ENCODE measurements at places on chromosomes 3 and 15.

- H3K4me1 ChIP-seq: peaks cover 43% of the 10 kb centered on the region
- no peak overlapping the region for H3K4me3 ChIP-seq
- no peaks in the 10 kb centered on the region for H3K27me3 ChIP-seq
- no peak overlapping the region for H3K27ac ChIP-seq
- H3K36me3 ChIP-seq: peaks cover 6% of the 10 kb centered on the region
Measured at GRCh38 chr15:63819645-63820044, 14.1 kb downstream of the HERC1 start.

DNA sequence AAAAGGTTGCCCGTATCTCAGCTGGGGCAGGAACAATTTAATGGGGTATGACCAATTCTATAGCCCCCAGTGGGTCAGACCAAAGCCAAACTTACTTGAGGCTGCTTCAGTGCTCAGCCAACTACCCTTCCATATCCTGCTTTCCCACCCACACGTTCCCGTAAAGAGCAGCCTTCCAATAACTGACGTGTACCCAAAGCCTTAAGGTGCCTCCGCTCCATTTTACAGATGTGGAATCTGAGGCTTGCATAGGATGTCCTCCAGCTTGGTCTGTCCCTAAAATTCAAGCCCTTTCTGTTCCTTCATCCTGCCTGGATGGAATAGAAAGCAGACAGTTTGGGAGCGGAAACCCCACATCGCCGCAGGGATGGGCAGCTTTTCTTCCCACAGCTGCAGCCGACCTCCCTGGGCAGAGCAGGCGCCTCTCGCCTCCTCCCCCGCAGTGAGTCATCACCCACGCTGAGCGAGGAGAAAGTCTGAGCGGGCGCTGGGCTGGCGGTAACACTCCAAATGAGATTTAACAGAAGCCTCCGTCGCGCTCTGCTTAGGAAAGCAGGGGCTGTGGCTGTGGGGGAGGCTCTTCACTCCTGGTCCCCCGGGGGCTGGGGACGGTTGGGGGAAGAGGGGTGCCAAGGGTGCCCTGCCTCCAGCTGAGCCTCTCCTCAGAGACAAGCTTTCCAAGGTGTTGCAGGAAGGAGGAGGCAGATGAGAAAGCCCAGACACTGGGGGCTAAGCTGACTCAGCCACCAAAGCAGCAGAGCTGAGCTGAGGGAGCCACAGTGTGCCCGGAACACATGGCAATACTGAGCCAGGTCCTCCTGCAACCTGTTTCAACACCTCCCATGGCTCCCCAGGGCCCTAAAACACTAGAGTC lies 57.8 kb upstream of the HRH1 start:
- H3K36me3 ChIP-seq: no peaks in the 10 kb centered on the region
- peaks cover 12% of the 10 kb centered on the region for H3K4me1 ChIP-seq
- peak overlapping the region; percentile 35 for H3K4me3 ChIP-seq
- peak; percentile 22 for DNase-seq
- H3K27ac ChIP-seq: no peak overlapping the region
- H3K27me3 ChIP-seq: peaks cover 18% of the 10 kb centered on the region

GRCh38 chr3:73491287-73491662 lies 133.5 kb downstream of the PDZRN3 start:
- H3K4me3 ChIP-seq: no peak overlapping the region
- H3K27ac ChIP-seq: no peak overlapping the region
- no peak for DNase-seq
- peaks cover 3% of the 10 kb centered on the region for H3K27me3 ChIP-seq
- no peaks in the 10 kb centered on the region for H3K36me3 ChIP-seq

- no peak overlapping the region for H3K4me3 ChIP-seq
- DNase-seq: no peak
- H3K27ac ChIP-seq: no peak overlapping the region
Measured at GRCh38 chr15:78617516-78617915, 3.3 kb downstream of the CHRNA3 start.

- H3K4me3 ChIP-seq: no peak overlapping the region
- DNase-seq: no peak
Measured at GRCh38 chr15:72451224-72451623, 22.9 kb upstream of the ARIH1 start.

DNA sequence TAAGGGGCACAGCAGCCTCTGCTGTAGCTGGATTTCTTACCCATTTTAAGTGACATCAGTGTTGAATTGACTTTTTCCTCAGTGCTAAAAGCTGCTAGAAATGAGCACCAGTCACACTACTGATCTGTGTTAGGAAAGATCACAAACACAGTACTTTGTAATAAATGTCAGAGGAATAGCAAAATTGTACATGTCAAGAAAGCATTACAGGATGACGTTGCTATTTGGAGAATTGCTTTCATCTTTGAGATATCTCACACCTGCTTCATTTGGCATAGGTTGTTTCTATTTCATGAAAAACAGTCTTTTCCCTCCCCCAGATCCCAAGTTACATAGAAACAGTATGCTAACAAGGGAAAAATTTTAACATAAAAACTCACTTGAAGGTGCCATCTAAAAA lies 77.8 kb downstream of the SLC25A26 start:
- peaks cover 38% of the 10 kb centered on the region for H3K4me1 ChIP-seq
- H3K4me3 ChIP-seq: no peak overlapping the region
- no peak overlapping the region for H3K27ac ChIP-seq

DNA sequence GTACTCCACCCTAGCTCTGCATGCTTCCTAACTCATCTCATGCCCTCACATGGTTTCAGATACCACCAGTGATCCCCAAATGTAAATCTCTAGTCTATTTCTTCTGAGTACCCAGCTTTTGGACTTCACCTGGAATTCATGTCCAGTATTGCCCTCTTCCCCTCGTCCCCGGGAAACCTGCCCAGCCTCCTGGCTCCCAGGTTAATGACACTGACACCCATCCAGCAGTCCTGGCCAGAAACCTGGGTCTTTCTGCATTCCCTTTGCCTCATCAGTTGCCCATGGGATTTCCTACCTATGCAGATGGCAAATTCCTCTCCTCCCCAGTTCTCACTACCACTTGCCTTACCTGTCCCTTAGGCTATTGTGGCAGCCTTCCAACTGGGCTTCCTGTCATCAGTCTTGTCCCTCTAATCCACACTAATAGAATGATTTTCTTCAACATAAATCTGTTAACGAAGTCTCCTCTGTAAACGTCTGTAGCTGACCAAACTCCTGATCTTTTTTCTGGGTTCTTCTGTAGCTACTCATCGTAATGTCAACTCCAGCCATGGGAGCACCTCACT lies 15.3 kb upstream of the MYLK start:
- no peaks in the 10 kb centered on the region for H3K4me1 ChIP-seq
- H3K4me3 ChIP-seq: no peak overlapping the region
- H3K27ac ChIP-seq: no peak overlapping the region
- H3K27me3 ChIP-seq: peaks cover 19% of the 10 kb centered on the region
- DNase-seq: no peak

GRCh38 chr3:165523801-165524200 lies 313.4 kb downstream of the BCHE start:
- no peak for DNase-seq
- H3K36me3 ChIP-seq: no peaks in the 10 kb centered on the region
- H3K27ac ChIP-seq: no peak overlapping the region
- no peak overlapping the region for H3K4me3 ChIP-seq
- no peaks in the 10 kb centered on the region for H3K27me3 ChIP-seq

DNA sequence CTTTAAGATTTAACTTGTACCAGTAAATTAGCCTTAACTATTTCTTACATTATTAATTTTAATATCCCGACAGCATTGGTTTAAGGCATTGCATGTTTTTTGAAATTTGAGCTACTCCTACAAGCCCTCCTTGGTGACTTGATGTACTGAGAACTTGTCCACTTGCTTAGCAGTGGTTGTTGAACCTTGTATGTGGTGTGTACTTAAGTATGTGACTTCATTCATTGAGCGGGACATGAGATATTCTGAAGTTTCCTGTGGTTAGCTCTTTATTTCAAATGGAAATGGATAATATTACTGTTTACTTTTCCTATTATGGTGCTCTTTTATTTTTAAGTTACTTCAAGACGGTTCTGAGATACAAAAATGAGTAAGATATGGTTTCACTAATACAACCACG lies 3.6 kb upstream of the COL6A5 start:
- DNase-seq: no peak
- no peak overlapping the region for H3K4me3 ChIP-seq
- no peak overlapping the region for H3K27ac ChIP-seq
- no peaks in the 10 kb centered on the region for H3K36me3 ChIP-seq

DNA sequence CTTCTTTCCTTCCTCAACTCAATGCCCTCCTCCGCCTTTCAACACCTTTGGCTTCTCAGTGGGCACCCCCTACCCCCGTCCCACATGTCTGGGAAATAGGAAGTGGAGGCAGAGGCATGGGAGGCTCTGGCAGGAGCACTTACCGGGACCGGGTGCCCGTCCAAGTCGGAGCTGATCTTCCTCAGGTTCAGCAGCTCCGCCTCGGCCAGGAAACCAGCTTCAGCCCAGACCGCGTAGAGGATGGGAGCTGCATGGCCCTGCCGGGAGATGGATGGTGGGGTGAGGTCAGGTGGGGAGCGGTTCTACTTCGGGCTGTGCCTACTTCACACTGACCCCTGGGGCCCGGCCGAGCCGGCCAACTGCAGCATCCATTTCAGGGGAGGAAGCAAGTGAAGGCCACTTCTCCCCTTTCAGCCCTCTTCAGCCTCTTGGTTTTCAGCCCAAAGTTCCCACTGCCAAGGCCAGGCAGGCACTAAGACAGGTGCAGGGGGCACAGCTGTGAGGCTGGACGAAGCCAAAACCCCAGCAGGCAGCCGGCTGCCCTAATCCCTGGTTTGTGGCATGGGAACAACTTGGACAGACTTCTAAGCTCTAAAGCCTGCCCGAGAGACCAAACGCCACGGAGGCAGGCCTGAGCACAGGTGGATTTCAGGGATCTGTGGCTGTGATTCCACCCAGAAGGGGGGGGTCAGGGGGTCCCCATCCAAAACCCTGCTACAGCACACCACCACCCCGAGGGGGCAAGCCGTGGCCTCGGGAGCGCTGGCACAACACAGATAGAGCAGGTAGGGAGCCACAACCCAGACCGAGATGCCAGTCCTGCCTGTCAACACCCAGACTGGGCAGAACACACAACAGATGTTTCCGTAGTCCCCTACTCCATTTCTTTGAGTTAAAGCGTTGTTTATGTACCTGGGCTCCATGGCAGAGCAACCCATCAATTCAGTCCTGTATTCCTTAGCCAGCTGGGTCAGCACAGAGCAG lies 14.5 kb downstream of the TKT start:
- H3K4me1 ChIP-seq: peaks cover 12% of the 10 kb centered on the region
- H3K27me3 ChIP-seq: no peaks in the 10 kb centered on the region
- DNase-seq: no peak
- peaks cover 39% of the 10 kb centered on the region for H3K36me3 ChIP-seq
- no peak overlapping the region for H3K27ac ChIP-seq

GRCh38 chr3:143484846-143485512 lies 363.3 kb downstream of the SLC9A9 start:
- H3K4me3 ChIP-seq: no peak overlapping the region
- DNase-seq: no peak
- H3K36me3 ChIP-seq: no peaks in the 10 kb centered on the region
- H3K27me3 ChIP-seq: peaks cover 5% of the 10 kb centered on the region
- no peaks in the 10 kb centered on the region for H3K4me1 ChIP-seq
- H3K27ac ChIP-seq: no peak overlapping the region

GRCh38 chr15:80325206-80325605 lies 73.2 kb upstream of the CTXND1 start:
- H3K36me3 ChIP-seq: no peaks in the 10 kb centered on the region
- H3K4me1 ChIP-seq: no peaks in the 10 kb centered on the region
- no peak overlapping the region for H3K27ac ChIP-seq
- no peak overlapping the region for H3K4me3 ChIP-seq
- H3K27me3 ChIP-seq: peaks cover 3% of the 10 kb centered on the region

DNA sequence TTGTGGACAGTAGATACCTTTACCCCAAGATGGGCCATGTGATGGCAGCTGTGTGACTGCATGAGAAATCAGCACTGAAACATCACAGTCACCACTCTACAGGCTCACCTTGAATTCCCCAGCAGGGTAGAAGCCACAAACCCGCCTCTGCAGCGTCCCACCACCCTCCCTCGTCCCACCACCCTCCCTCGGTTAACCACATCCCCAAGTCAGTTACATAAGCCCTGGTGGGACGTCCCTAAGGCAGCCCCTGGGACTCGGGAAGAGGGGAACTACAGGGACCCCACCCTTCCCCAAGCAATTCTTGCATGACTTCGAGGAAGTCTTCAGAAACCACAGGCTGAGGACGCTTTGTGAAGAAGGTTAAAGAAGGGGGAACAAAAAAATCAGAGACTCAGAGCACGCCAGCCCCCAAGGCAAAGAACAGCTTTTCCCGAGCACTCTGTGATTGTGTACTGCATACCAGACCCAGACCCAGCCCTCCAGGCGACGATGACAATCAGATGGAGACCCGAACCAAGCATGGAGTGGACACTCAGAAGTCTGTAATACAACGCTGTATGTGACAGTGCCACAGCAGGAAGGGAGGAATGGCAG lies 60.5 kb downstream of the SH3BP5 start:
- peak overlapping the region; percentile 68 for H3K4me3 ChIP-seq
- H3K27ac ChIP-seq: peak overlapping the region; percentile 62
- no peaks in the 10 kb centered on the region for H3K27me3 ChIP-seq
- peak; percentile 75 for DNase-seq
- peaks cover 59% of the 10 kb centered on the region for H3K4me1 ChIP-seq

DNA sequence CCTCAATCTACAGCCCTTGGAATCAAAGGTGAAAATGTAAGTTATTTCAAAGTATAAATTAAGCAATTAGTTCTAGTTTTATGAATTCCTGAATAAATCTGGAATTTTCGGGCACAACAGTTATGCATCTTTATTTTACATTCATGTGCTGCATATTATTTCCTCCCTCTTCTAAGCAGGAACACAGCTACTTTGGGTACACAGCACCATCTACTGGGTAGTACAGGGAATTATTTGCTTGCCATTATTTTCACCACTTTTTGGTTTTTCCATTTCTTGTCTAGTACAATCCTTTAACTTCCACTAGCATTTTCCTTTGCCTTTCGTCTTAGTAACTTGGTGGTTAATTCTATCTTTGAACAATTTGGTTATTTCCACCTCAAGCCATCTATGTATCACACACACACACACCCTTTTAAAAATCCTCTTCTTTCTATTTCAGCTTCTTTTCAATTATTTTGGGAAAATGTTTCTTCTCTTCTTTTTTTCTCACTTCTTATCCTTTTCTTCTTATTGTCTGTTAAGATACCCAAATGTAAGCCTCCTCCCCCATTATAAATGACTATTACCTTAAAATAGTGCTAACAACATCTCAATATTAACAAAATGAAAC lies 451.0 kb downstream of the MFSD1 start:
- no peak overlapping the region for H3K4me3 ChIP-seq
- no peak for DNase-seq
- no peaks in the 10 kb centered on the region for H3K27me3 ChIP-seq

DNA sequence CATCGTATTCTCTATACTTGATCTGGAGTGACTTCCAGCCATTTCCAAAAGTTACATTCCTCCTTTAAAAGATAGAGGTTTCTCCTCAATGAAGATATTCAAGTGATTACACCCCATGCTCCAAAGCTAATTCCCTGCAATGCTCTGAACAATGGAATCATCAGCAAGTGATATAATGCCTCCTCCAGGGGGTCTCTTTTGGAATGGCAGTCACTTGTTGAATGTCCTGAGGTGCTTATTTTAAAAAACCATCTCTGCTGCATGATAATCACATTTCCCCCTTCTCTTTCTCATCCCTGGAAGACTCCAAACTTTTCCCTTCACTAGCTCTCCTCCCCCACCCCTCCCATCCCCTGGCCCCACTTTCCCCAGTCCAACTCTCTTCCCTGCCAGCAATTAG lies 2.6 kb downstream of the LHFPL4 start:
- H3K4me3 ChIP-seq: no peak overlapping the region
- no peak overlapping the region for H3K27ac ChIP-seq
- no peaks in the 10 kb centered on the region for H3K36me3 ChIP-seq
- H3K27me3 ChIP-seq: peaks cover 26% of the 10 kb centered on the region

GRCh38 chr3:198018416-198018815 lies 58.4 kb downstream of the LMLN start:
- no peak overlapping the region for H3K4me3 ChIP-seq
- H3K27ac ChIP-seq: no peak overlapping the region
- no peaks in the 10 kb centered on the region for H3K27me3 ChIP-seq
- no peak for DNase-seq

Data from activated T-helper 2 cell treated with anti-CD3 and anti-CD28 coated beads, Interferon-gamma antibody, Interleukin-2, Interleukin-4, amounts not matched to agents 10 μg/mL and 5 μg/mL and 100 μg/mL, durations not matched to agents 14 hours and 24 hours and 36 hours (primary cell).